Activated CD4-positive, alpha-beta T cell treated with anti-CD3 and anti-CD28 coated beads, Interleukin-2, amount 50 U/mL, for 1 hour (primary cell): ENCODE measurements at places on chromosomes 5 and 9.

DNA sequence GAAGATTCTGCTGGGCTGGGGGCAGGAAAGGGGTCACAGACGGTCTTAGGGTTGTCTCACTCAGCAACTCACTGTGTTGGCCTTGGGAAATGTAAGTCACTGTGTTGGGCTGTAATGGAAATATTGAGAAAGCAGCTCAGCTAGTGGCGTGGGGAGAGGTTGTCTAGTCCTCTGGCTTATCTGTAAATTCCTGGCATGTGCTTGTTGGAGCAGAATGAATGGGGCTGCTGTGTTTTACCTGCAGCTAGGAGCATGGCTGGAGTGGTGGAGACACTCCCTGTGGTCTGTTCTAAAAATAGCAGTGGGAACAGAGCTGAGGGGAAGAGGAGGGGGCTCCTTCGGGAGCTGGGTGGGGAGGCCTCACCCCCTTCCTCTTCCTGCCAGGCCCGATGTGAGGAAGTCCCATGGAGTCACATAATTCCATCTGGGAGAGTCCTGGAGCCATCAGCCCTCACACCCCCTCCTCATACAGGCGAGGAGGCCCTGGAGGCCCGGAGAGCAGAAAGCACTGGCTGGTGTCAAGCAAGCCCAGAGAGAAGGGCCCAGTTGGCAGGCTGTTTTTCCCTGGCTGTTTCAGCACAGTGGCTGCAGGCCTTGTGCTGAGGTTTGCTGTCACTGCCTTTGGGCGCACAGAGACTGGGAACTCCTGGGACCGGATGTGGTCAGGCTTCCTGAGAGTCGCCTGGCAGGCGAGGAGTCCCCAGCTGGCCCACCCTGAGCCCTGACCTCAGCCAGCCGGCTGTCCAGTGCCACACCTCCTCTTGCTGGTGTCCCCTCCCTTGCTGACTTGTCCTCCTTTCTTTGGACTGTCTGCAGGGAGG lies 84.9 kb downstream of the RGS3 start:
- no peak for DNase-seq

GRCh38 chr9:126692759-126693427 lies 79.2 kb downstream of the LMX1B start:
- DNase-seq, result no peak

GRCh38 chr9:38699337-38699736 lies 20.6 kb downstream of the FAM240B start:
- no peak for DNase-seq

- no peak for DNase-seq
These were observed 271.7 kb upstream of the TLE4 start for GRCh38 chr9:79300068-79300467.

GRCh38 chr5:74673011-74673790 lies 11.8 kb upstream of the HEXB start:
- no peak for DNase-seq

DNA sequence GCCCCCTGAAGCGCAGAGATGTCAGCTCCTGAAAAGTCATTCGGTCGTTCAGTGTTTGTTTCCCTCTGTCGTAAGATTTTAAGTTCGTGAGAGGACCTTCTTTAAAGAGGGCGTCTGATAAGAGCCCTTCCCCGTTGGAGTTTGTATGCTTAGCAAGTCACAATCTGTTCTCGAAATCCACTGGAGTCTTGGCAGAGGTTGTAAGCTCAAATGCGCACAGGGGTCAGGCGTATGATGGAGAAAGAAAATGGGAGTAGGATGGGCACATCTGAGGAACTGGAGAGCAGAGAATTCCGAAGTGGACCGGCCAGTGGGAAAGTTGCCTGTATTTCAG lies 710 bp downstream of the HSD17B4 start:
- no peak for DNase-seq

GRCh38 chr9:14415947-14416346 lies 102.0 kb upstream of the NFIB start:
- no peak for DNase-seq

- DNase-seq, result no peak
These were observed 164.7 kb downstream of the YTHDC2 start for GRCh38 chr5:113678202-113678601.

DNA sequence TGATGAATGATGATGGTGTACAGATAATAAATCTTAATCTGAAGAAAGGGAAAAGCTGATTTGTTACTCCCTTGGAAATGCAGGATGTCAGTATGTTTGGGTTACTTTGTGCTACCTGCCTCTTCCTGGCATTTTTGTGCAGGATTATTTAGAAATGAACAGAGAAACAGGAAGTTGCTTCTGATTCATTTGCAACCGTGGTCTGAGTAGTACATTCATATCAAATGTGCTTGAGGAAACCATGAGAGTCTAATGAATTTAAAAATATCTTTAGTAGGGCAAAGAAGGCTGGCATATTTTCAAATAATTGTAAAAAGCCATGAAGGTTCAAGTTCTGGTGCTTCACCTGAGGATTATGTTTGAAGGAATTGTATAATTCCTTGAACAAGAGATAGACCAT lies 391.6 kb downstream of the TMEM161B start:
- DNase-seq, result no peak

GRCh38 chr5:38070304-38070950 lies 187.9 kb upstream of the EGFLAM start:
- no peak for DNase-seq
